Stimulated activated CD4-positive, alpha-beta T cell treated with anti-CD3 and anti-CD28 coated beads, Interleukin-2, amount 100 ng/mL, for 48 hours (primary cell): ENCODE measurements at places on chromosomes 2 and 18.
A peak's percentile ranks its signal among the peaks of the same experiment; 100 is the strongest.

DNA sequence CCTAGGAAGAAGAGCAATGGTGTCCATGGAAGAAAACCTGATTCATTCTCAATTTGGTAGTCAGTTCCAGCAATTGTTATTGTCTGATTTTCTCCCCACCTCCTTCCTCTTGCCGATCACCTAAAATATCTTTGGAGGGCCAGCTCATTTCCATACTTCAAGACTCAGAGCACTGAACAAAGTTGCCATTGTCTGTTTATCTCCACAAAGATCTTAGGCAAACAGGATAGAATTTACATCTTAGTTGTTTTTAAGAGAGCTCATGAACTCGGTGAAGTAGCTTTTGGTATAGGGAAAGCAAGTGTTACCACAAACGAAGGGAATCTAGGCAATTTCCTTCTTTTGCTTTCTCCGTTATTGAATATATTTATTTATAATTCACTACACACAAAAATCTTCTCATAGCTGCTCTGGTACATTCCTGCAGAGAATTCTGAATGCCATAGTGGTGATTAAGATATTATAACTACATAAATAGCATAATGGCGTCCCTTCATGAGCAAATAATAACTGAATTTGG, 41.5 kb upstream of the CHST9 start:
- DNase-seq: no peak

DNA sequence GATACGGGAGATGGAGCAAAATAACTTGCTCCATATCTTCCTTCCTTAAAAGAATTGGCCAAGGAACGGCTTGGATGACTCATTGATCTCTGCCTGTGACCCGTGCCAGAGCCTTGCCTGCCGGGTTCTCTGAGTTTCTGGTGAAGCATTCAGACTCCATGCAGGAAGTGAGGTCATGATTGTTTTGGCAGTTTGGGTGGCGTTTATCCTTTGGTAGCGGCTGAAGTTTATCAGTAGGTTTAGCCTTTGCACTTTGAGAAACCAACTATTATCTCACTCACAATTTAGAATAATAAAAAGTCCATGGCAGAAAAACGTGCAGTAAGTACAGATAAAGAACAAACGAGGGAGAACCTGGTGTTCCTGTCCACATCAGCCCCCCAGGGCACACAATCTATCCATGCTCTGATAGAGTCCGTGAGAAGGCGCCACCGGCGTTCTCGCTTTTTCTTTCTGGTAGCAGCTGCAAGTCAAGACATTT, 15.0 kb upstream of the CTAGE1 start:
- no peak for DNase-seq

- no peak for DNase-seq
Measured at GRCh38 chr2:196113061-196113974, 44.7 kb upstream of the DNAH7 start.

DNA sequence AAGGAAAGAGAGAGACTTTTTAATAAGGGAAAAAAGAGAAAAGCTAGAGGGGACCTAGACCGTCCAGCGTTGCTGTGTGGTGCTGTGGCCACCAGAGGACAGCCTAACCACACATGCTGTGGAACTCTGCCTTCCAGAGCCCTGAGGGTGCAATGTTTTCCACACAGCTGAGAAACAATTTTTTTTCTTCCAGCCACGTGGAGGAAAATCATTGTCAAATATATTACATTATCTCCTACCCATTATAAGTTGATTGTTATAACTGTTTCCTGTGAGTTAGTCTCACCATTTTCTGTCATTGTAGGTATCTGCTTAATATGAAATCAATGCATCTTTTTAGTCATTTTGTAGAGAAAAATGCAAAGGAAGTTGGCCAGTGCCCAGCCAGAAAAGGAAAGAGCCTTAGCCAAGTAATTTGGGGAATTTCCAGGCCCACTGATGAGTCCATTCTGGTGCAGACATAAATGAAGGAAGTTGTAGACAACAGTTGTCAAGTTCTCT, 5.9 kb upstream of the MRPL19 start:
- DNase-seq: peak; percentile 44

DNA sequence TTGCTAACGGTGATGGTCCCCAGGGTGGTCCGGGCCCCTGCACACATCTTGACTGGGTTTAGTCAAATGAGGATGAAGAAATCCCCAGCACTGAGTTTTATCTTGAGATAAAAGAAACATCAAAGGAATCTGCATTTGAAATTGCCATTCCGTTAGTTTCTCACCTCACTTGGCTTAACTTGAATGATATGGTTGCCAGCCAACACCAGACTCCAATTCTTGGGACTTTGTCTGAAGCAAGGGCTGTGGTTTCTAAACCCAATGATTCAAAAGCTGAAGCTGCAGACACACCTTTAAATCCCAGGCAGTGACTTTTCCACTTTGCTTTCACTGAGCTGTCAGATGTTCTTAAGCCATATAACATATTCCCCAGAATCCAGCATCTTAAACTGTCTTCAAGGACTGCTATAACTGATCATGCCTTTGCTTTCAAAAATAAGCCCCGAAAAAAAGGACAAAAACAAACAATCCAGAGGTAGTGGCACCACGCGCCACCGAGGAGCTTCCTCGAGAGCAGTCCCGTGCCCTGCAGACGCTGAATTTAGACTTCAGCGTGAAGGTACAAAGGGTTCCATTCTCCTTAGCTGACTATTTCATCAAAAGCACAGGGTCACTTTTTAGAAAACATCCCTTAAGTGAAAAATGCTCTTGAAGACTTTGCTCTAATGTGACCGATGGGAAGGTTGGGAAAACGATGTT, 189.3 kb downstream of the HDAC4 start:
- no peak for DNase-seq

DNA sequence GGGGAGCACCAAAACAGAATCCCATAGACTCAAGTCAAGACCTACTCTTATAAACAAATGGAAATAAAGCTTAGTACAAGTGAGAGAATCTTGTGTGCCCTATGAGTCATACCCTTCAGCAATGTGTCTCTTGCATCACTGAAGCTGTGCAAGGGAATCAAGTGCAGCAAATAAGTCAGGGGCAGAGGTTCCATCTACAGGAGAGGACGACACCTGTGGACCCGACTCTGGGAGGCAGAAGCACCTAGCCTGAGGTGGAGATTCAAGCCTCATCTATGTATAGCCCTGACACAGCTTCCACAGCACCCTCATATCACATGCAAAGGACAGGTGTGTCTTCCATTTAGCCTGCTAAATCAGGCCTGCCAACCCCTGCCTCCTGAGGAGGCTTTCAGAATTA, 298.2 kb downstream of the CNTNAP5 start:
- no peak for DNase-seq

GRCh38 chr2:204110338-204110741, 173.8 kb downstream of the ICOS start:
- peak; percentile 38 for DNase-seq

DNA sequence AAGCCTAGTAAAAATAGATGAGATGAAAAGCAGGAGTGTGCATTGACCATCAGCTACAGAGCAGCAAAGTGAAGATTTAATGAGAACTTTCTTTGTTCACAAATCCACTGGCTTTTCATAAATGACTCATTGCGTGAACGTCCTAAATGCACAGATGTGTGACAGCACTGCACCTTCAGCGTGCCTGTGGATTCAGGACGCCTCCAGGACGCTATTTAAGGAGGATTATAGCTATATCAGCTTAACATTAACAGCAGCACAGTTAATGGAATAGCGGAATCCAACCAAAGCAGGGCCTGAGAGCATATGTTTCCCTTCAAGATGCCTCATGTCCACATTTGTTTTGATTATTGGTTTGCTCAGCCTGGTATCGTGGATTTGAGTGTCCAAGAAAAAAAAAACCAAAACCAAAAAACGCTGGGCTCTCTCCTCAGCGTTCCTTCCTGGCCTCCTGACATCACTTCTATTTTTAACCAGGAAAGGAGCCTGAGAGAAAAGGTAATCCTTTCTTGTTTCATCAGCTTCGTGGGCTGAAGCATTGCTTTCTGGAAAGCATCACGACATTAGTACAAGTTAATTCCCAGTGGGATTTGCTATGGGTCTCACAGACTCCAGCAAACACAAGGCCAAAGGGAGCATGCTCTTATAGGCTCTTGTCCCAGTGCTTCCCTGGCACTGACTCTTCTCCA, 447.0 kb upstream of the SMIM21 start:
- no peak for DNase-seq

DNA sequence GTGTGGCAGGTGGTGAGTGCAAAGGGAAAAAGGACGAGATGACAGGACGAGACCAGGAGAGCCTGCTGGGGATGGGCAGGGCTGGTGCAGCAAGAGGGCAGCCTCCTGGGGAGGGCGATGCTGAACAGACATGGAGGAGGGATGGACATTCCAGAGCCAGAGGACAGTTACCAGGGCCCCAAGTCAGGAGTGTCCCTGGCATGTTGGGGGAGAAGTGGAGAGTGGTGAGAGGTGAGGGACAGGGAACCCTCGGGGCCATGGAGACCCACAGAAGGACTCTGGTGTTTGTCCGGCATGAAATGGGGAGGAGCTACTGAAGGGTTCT, 19.0 kb downstream of the MTERF4 start:
- no peak for DNase-seq

GRCh38 chr2:144648837-144649465, 129.0 kb upstream of the ZEB2 start:
- DNase-seq: no peak

DNA sequence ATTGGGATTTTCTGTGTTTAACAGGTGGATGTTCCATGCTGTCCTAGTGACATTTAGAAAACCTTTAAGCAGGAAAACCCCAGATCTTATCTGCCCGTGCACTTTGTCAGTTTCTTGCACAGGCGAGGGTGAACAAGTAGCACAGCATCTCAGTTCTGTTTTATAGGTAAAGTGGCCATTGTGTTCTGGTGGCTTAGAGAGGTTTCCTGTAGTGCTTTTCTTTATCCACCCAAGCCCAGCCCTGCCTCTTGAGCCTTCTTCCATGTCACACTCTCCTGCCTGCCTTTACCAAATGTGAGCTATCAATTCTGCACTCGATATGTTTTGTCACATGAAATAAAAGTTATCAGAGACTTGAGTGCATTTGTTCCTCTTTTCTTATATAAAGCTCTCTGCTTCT, 135.3 kb upstream of the NOSTRIN start:
- no peak for DNase-seq

GRCh38 chr18:24443870-24444269, 16.6 kb upstream of the HRH4 start:
- no peak for DNase-seq

- peak; percentile 78 for DNase-seq
Measured at GRCh38 chr2:219218732-219219701, at the start of gene ABCB6. ABCB6 (minus strand) TSS chr2:219218958; CDS start chr2:219218673, 285 bp downstream.

DNA sequence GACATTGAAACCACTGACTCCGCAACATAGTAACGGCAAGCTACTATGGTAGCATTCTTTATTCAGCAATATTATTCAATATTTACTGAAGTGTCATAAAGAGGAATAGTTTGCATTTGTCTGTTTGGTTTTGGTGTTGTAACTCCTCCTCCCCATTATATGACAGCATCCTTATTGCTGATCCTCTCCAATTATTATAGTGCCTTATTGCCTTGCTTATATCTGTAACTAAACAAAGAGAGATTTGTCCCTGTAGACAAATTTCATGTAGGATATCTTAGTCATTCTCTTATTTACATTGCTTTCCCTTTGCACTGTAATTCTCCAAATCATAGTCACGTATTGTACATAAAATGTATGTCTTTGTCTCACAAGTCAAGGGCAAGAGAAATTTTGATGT, 1041.2 kb upstream of the ZEB2 start:
- no peak for DNase-seq

GRCh38 chr2:85385746-85386145, 24.4 kb downstream of the CAPG start:
- no peak for DNase-seq

DNA sequence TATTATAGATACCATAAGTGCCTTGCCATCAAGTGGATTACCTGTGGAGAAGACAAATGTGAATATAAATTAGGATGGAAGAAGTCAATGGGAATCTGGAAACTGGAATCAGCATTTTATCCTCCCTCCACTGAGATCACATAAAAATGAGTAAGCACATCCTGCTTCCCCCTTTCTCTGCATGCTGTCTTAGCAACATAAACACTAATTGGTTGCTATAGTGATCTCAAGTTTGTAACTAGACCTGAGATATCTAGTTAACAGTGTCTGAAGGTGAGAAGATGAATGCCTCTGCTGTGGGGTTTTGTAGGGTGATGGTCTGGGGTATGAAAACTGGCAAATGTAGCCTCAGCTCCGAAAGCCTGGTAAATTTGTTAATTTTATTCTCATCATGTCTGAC, 1357.5 kb upstream of the CELF4 start:
- no peak for DNase-seq

DNA sequence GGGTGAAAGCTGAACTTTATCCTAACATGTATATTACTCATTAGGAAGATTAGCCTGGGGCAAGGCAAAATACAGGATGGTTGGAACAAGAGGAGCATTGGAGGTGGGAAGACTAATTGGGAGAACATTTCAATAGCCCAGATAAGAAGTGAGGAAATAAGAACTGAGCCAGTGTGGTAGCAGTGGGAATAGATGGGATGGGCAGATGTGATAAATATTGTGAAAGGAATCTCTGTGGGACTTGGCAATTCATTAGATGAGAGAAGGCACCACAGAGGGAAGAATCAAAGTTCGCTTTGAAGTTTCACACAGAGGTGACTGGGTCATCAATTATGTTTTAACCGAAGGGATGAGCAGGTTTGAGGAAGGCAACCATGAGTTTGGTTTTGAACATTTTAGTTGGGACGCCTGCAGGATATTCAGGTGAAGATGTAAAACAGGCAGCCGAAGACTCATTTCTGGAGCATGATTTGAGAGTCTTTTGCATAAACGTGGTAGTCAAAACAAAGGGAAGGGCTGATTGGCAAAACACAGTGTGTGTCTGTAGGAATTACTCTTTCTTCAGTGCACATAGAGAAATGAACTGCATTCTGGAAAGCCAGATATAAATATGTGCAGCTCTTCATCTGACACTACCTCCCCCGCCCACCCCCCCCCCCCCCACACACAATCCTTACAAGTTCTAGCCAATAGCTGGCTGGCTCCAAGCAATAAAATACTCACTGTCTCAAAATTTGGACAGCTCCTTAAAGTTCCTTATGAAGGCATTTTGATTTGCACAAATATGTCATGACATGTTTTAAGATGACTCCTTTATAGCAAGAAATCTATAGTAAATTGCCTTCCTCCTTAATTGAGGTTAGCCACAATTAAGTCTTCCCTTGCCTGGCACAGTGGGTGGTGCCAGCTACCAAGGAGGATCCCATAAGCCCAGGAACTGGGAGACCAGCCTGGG, 1.9 kb upstream of the SLC1A4 start:
- no peak for DNase-seq

DNA sequence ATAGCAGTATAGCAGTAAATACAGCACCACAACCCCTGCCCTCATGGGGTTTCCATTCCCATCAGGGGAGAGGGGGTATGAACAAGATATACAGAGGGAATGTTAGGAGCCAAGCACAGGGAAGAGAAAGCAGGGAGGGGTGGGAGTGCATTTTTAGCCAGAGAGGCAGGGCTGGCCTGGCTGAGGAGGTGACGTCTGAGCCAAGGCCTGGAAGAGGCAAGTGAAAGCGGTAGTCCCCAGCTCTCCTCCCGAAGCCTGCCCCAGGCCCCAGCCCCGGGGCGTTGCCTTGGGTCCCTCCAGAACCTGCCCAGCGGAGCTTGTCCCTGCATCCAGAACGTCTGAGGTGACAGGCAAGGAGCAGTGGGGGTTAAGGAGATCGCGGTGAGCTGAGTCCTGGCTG, 45.1 kb upstream of the FOSL2 start:
- no peak for DNase-seq

- DNase-seq: no peak
Measured at GRCh38 chr2:165825041-165825440, 31.0 kb upstream of the GALNT3 start.

GRCh38 chr2:236915726-236916125, 170.0 kb upstream of the COPS8 start:
- DNase-seq: no peak
